Neuronal stem cell (in vitro differentiated cells): ENCODE measurements at places on chromosomes 6 and 20.

GRCh38 chr6:55882718-55883569, 7.6 kb upstream of the BMP5 start:
- no peaks in the 10 kb centered on the region for H3K27me3 ChIP-seq
- H3K27ac ChIP-seq = no peak overlapping the region
- no peak for DNase-seq
- H3K4me1 ChIP-seq = peaks cover 2% of the 10 kb centered on the region

GRCh38 chr20:37407573-37408002, 61.6 kb downstream of the SRC start:
- H3K4me3 ChIP-seq = no peak overlapping the region
- peak overlapping the region; percentile 23 for H3K27ac ChIP-seq
- H3K27me3 ChIP-seq = peaks cover 3% of the 10 kb centered on the region
- peaks cover 40% of the 10 kb centered on the region for H3K4me1 ChIP-seq
- peaks cover 25% of the 10 kb centered on the region for H3K36me3 ChIP-seq
- DNase-seq = no peak

- H3K4me1 ChIP-seq = peaks cover 27% of the 10 kb centered on the region
- H3K36me3 ChIP-seq = peaks cover 41% of the 10 kb centered on the region
- H3K4me3 ChIP-seq = no peak overlapping the region
- DNase-seq = peak; percentile 36
Observed at GRCh38 chr6:52517502-52518278, 59.2 kb downstream of the TRAM2 start.

DNA sequence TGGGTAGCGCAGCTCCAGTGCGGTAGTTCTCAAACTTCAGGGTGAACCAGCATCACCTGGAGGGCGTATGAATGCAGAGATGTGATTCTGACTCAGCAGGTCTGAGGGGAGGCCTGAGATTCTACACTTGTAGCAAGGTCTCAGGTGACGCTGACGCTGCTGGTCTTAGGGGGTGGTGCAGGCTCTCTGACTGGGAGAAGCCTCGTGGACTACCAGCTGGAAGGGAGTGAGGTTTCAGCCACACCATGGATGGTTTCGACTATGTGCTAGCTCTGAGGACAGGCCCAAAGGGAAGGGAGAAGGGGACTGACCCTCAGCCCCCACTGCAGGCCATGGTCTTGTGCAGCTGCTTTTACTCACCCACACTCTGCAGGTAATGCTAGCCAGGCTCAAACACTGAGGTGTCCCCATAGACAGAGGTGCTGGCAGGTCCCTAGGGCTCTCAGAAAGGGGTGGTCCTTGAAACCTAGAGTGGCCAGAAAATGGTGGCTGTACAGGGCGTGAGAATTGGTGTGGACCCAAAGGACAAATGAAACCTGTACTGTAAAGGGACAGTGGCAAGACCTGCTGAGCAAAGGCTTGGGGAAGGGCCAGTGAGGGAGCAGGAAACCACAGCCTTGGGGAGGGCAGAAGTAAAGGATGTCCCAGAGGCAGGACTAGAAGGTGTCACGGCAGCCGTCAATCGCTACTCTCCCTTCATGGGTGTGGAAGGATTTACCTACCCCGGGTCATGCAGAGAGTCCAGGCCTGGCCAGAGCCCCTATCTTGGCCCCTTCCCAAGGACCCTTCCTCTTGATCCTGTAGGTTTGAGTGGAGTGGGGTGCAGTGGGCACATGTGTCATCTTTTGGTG, 52.7 kb downstream of the EBF4 start:
- H3K36me3 ChIP-seq = no peaks in the 10 kb centered on the region
- H3K4me3 ChIP-seq = no peak overlapping the region
- no peak for DNase-seq
- no peak overlapping the region for H3K27ac ChIP-seq

DNA sequence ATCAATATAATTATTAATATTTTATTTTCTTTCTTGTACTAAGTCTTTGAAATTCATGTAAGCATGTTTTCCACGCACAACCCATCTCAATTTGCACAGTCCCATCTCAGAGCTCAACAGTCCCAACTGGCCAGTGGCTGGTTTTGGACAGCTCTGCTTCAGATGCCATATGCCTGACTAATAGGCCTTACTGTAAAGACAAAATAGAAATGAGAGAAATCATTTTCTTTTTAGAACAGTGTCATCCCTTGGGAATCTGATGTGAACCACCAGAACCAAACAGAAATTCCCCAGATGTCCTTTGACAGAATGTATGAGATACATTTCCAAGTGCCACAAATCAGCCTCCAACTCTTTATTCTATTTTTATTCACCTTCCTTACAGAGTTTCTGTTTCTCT, 338.9 kb downstream of the ESR1 start:
- H3K36me3 ChIP-seq = no peaks in the 10 kb centered on the region
- no peak overlapping the region for H3K27ac ChIP-seq
- DNase-seq = no peak
- H3K4me3 ChIP-seq = no peak overlapping the region
- H3K27me3 ChIP-seq = no peaks in the 10 kb centered on the region

- peaks cover 8% of the 10 kb centered on the region for H3K4me1 ChIP-seq
- no peaks in the 10 kb centered on the region for H3K27me3 ChIP-seq
- H3K4me3 ChIP-seq = no peak overlapping the region
Observed at GRCh38 chr6:5023923-5024322, 20.1 kb upstream of the RPP40 start.

DNA sequence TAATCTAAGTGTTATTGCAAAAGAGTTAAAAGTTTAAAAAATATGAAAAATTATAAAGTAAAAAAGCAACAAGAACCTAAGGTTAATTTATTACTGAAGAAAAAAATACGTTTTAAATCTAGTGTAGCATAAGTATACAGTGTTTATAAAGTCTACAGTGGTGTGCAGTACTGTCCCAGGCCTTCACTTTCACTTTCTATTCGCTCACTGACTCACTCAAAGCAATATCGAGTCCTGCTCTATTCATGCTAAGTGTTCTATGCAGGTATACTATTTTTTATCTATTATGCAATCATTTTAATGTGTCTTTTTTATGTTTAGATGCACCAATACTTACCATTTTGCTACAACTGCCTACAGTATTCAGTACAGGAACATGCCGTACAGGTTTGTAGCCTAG, 113.0 kb downstream of the MANEA start:
- H3K4me3 ChIP-seq = no peak overlapping the region
- H3K36me3 ChIP-seq = no peaks in the 10 kb centered on the region
- H3K27ac ChIP-seq = no peak overlapping the region
- H3K4me1 ChIP-seq = peaks cover 3% of the 10 kb centered on the region

DNA sequence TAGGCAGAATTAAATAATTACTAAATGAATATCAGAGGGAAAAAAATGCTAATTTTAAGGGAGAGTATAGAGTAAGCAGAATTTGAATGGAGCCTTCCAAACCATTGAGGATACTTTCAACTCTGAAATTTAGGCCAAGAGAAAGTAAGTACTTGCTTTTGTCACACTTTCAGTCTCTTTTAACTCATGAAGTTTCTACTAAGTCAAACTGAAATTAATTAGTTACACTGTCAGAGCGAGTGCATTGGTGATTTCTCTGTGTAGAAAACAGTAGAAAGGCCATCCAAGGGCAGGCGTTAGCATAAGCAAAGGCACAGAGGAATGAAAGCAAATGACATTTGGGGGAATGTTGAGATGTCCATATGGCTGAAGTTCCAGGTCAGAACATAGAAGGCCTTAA, 92.9 kb downstream of the PLEKHG1 start:
- H3K27me3 ChIP-seq = no peaks in the 10 kb centered on the region
- H3K36me3 ChIP-seq = no peaks in the 10 kb centered on the region
- no peak overlapping the region for H3K27ac ChIP-seq
- H3K4me1 ChIP-seq = peaks cover 11% of the 10 kb centered on the region
- H3K4me3 ChIP-seq = no peak overlapping the region

DNA sequence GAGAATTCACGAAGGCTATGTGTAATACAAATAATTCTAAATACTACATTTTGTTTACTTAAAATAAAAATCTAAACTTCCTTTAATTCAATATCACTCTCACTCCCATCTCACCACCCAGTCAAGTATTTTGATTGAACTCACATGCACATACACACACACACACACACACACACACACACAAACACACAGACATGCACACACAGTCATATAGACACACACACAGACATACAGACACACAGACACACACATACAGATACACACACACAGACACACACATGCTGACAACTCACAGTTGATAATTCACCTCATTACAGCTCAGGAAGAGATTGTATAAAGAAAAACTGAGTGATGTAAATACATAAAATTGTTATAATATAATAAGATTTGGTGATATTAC, 559.8 kb upstream of the SLC35B3 start:
- H3K4me1 ChIP-seq = peaks cover 2% of the 10 kb centered on the region
- no peaks in the 10 kb centered on the region for H3K36me3 ChIP-seq
- DNase-seq = no peak

GRCh38 chr6:16681260-16681873, 79.9 kb downstream of the ATXN1 start:
- DNase-seq = no peak
- H3K4me1 ChIP-seq = peaks cover 13% of the 10 kb centered on the region
- H3K27me3 ChIP-seq = no peaks in the 10 kb centered on the region
- no peak overlapping the region for H3K27ac ChIP-seq
- H3K36me3 ChIP-seq = no peaks in the 10 kb centered on the region
- no peak overlapping the region for H3K4me3 ChIP-seq
